Brain microvascular endothelial cell (primary cell): ENCODE measurements at places on chromosomes 5 and 9.

DNA sequence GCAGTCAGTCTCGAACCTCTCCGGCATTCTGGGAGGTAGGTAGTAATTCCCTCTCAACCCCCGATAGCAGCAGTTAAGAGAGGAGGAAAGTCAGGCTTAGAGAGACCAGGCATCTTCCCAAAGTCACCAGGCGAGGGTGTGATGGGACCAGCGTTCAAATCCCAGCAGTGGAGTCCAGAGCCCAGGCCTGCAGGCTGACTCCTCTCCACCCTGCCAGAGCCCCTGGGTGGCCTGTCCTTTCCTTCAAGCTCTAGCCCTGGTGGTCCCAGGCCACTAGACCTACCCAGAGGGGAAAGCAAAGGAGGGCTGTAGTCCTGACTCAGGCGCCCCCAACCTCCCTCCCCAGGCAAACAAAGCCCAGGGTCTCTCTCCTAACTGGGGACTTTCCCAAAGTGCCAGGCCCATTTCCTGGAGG, 4.2 kb upstream of the NR5A1 start:
- DNase-seq, result no peak

GRCh38 chr5:67032921-67033664, 163.5 kb downstream of the CD180 start:
- no peak for DNase-seq

GRCh38 chr5:123543438-123543837, 31.5 kb downstream of the CSNK1G3 start:
- DNase-seq, result no peak

GRCh38 chr5:87141544-87141943, 126.1 kb upstream of the RASA1 start:
- DNase-seq, result no peak

GRCh38 chr5:40112875-40113274, 566.8 kb upstream of the PTGER4 start:
- no peak for DNase-seq

DNA sequence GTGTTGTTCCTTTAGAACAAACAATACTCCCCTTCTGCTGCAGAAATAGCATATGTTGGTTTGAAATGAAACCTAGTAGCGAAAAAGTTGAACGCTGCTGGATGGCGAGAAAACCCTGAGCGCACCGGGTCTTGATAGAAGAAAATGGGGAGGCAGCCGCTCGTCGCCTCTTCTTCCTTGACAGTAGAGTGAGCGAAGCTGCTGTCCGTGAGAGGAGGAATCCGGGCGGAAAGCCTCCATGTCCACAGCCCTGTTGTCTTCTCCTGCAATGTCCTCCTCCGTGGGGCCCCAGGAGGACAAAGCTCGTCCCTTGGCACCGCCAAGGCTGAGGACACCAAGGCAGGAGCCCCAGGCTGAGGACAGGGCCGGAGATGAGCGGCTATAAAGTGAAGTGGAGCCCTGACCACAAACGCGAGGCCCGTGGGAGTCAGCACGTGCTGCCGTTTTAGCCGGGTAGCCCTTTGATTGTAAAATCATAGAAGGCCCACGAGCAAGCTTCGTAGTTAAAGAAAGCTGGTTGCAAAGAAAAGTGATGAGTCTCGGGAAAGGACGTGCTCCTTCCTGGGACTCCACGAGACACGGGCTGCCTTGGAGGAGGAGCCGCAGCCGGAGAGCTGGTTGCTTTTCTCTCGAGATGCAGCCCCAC, 35.6 kb downstream of the MRPL36 start:
- no peak for DNase-seq

- DNase-seq, result no peak
Observed at GRCh38 chr9:136002881-136003280, 41.7 kb upstream of the UBAC1 start.
